ENCODE measurements at places on chromosomes 7 and 10.

DNA sequence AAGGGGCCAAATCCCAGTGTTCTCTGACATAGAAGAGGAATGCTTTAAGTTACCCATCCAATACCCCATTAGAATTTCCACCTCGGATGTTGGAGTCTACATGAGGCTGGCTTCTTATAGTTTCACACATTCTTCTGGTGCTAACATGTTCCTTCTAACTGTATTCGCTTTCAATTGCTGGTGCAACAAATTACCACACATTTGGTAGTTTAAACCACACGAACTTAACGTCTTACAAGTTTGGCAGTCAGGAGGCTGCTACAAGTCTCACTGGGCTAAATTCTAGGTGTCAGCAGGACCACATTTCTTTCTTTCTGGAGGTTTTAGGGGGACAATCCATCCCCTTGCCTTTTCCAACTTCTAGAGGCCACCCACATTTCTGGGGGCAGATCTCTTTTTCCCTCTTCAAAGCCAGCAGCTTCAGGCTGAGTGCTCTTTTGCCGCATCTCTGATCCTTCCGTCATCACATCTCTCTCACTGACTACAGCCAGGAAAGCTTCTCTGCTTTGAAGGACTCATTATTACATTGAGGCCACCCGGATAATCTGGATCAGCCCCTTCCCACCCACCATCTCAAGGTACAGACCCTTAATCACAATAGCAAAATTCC lies 5.1 kb upstream of the MACC1 start:
- no peak for DNase-seq

DNA sequence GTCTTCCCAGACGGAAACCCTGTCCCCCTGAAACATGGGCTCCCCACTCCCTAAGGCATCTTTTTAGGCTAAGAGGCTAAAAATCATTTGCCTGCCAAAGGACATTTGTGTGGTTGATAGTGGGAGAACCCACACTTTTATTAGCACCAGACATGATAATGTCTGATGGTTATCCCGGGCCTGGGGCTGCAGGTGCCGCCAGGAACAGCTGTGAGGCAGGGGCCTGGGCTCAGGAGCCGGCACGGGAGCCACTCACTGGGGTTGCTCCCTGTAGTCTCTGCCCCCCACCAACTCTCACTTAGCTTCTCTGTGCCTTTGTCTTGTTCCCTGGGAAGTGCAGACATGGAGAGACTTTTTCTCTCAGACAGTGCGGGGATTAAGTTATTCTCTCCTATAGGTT lies 193.6 kb downstream of the GLRX3 start:
- DNase-seq: no peak

- no peak for DNase-seq
These were observed 67.2 kb downstream of the CREB5 start for GRCh38 chr7:28479507-28479947.

DNA sequence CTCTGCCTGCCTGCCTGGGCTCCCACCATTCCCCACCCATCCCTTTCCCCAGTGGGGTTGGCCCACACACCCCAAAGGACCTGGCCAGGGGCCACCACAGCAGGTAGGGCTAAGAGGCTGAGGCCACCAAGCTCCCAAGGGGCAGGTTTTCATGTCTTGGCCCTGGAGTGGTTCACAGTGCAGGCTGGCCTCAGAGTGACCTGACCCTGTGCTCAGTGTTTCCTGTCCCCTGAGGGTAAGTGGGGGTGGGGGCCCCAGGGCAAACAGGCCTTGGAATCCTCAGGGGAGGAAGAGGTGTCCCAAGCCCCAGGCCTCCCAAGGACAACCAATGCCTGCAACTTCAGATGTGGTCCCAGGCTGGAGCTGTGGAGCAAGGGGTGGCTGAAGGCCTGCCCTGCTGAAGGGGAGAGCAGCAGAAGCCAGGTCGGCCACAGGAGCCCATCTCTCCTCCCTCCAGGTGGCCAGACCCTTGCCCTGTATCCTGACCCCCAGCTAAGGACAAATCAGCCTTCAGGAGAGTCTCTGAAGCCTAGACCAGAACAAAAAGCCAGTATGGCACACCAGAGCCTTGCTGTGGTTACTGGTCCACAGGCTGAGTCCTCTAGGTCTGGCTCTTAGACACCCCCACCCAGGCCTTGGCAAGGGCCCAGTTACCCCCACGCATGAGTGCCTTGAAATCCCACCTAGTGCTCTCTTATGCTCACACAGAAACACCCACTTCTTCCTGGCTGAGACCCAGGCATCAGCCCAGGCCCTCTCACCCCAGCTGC lies 27.6 kb downstream of the POLL start:
- no peak for DNase-seq

All from stimulated activated CD8-positive, alpha-beta memory T cell treated with anti-CD3 and anti-CD28 coated beads, Interleukin-7, amount 100 ng/mL, for 1 hour (primary cell).